Osteocyte (in vitro differentiated cells): ENCODE measurements at places on chromosomes 2 and 18.
A peak's percentile ranks its signal among the peaks of the same experiment; 100 is the strongest.

DNA sequence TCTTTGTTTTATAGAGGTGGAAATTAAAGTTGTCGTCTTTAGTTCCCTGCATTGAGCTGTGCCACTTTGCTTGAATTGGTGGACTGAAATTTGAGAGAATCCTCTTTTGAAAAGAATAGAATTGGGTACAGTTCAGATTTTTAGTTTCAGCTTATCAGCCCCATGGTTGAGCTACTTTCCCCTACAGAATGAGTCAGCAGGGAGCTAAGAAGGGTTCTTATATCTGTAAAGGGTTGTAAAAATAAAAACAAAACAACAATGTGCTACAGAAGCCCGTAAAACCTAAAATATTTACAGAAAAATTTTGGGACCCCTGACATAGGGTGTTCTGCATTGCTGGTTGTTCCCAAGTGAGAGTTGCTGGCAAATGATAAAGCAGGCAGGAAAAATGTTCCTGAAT, 12.6 kb downstream of the SLC20A1 start:
- no peak for DNase-seq

GRCh38 chr2:39370101-39370500, 67.0 kb downstream of the MAP4K3 start:
- DNase-seq: no peak

- peak; percentile 60 for DNase-seq
Observed at GRCh38 chr18:13253786-13254688, 35.5 kb downstream of the LDLRAD4 start.

DNA sequence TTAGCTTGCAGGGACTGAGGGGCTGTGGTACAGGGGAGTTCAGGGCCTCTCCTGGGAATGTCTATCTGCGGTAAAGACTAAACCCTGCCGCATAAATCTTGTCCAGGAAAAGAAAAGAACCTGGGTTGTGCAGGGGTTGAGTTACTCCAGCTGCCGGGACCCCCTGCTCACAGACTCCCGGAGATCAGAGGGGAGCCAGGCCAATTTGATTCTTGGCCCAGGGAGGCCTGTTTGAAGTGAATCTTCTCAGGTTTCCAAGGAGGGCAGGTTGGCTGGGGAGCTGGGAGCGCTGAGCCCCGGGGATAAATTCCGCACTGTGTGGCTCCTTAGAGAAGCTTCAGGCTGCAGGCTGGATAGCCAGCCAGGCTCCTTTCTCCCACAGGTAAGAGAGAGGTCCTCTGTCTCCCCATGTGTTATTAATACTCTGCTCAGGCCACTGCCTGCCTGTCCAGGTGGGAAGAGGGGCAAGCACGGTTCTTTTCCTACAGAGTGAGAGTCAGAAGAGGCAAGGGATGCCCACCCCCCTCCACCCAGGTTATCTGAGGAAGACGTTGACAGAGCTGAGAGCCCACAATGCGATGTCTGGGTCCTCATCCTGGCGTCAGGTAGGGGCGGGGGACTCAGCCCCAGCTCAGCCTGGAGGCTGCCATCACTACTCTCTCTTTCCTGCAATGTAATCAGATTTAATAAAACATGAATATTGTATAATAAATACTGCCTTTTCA, 82.7 kb downstream of the LONRF2 start:
- peak; percentile 77 for DNase-seq

DNA sequence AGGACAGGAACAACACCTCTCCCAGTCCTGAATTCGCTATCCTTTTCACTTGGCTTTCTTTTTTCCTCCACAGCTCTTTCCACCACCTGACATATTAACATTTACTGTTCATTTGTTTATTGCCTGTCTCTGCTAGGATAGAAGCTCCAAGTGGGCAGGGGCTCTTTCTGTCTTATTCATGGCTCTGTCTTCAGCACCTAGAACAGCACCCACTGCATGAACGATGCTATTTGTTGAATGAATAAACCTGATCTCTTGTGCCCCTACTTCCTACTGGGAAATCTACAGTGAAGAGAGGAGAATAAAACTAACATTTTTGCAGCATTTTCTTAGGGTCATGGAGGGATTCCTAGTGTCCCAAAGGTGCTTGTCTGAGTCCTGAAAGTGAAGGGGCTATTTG, 24.4 kb upstream of the GAREM2 start:
- no peak for DNase-seq

DNA sequence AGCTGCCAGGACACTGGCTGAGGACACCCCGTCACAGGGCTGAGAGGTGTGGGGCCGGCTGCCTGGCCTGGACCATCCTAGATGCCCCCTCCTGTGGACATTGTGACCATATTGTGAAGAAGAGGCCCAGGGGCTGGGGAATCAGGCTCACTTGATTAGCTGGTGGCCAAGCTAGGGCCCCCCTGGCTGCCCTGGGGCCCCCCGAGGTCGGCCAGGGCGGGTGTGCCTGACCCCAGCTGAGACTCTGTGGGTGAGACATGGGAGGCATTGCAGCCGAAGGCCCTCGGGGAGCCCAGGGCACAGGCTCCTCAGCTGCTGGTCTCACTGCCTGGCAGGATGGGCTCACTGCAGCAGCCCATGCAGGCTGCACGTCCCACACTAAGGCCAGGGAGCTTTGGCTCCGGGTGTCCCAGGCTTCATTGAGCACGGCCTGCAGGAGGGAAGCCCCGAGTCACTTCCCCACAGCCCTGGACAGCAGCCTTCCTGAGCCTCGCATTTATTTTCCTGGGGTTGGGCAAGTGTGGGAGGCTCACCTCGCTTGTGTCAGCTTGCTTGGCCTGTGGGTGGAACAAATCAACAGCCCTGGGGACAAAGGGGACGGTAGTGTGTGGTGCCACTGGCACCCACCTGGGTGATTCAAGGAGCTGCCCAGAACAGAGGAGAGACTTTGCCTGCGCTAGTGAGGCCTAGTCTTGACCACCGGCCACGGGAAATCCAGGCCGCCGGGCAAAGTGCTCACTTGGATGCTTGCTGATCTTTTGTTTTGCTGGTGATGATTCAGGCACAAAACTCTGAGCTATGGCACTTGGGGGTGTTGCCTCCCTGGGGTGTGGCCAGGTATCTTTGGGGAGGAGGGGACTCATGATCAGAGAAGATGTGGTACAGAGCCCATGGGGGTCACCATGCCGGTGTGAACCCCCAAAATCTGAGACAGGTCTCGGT, 1.3 kb downstream of the GAL3ST2 start:
- peak; percentile 81 for DNase-seq

DNA sequence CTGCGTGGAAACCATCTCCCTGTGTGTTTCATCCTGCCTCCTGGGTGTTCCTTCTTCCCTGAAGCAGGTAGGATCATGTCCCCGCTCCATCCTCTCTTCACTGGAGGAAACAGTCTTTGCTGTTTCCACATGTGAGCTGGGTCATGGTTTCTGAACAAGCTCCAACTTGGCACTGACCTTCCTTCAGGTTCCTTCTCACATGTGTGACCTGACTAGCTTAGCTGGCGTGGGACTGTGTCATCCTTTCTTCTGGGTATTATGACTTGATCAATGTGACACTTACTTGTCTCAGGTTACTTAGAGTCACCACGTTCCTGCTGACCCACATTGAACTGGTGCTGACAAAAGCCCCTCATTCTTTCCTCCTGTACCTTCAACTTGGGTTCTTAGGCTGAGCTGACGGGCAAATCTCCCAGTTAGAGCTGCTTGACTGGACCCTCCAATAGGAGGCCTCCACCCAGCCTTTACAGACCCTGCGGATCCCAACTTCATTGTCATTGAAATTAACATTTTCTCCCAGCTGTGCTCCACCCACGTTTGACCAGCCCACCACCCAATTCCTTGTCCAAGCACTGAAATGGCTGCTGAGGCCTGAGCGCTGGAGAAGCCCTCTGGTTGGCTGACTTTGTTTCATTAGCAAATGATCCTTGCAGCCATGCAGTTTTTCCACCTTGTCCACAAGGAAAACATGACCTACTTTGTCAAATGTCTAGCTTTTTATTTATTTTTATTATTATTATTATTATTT, 128.1 kb downstream of the DDX1 start:
- DNase-seq: no peak

- no peak for DNase-seq
Observed at GRCh38 chr2:136666-137065, 90.4 kb upstream of the FAM110C start.

GRCh38 chr2:19490846-19491435, 132.5 kb upstream of the OSR1 start:
- no peak for DNase-seq

- DNase-seq: no peak
Observed at GRCh38 chr18:60047556-60047955, 147.8 kb downstream of the PMAIP1 start.

GRCh38 chr2:3857576-3857975, 154.2 kb downstream of the DCDC2C start:
- no peak for DNase-seq

DNA sequence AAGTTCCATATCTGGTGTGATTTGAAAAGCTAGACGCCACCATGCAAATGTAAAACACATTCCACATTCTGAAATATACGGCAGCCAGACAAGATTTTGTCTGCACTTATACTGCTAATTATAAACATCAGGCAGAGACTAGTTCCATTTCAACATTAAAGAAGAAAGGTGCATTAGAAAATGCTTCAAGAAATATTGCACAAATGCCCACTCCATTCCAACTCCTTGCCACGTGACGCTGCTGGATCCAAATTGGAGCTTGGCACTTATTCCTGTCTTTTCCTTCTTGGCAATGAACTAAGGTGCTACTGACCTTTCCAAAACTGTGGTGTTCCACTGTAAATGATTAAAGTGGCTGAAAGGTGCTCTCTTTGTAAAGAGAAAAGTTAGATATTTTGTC, 6.3 kb downstream of the COL6A3 start:
- DNase-seq: no peak

DNA sequence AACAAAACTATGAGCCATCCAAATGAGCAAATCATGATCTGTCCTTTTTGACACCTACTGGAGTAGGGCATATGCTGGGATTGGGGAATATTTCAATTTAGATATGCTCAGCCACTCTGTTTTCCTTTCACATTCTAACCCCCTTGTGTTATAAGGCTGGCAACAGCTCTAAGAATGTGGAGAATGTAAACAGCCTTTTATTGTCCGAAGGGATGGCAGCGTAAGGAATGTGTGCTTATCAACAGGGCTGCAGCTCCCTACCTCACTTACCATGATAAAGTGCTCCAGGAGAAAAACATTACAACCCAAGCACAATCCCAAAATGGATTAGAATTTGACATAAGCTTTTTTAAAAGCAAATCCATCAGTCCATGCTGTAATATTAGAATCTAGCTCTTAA, 2.2 kb downstream of the NXPH2 start:
- DNase-seq: no peak

DNA sequence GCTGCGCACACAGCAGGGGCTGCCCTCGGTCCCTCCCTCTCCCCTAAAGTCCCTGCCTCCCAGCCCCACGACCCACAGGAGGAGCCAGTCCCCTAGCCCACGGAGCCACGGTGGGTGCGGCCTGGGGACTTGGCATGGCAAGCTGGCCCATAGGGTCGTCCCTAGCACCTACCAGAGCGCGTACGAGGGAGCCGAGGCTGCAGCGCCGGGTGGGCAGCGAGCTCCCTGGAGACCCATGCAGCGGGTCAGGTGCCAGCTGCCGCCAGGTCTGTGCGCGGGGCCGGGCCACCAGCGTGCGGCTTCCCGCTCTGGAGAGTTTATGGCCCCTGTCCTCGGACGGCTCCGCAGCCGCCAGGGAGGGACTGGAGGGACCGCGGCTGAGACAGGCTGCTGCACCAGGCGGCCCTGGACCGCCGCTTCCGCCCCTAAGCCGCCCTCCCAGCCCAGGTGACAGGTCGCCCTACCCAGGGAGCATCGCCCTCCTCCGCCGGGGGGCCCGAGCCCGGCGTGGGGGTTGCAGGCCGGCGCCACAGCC, 273.6 kb downstream of the CCDC74A start:
- no peak for DNase-seq

DNA sequence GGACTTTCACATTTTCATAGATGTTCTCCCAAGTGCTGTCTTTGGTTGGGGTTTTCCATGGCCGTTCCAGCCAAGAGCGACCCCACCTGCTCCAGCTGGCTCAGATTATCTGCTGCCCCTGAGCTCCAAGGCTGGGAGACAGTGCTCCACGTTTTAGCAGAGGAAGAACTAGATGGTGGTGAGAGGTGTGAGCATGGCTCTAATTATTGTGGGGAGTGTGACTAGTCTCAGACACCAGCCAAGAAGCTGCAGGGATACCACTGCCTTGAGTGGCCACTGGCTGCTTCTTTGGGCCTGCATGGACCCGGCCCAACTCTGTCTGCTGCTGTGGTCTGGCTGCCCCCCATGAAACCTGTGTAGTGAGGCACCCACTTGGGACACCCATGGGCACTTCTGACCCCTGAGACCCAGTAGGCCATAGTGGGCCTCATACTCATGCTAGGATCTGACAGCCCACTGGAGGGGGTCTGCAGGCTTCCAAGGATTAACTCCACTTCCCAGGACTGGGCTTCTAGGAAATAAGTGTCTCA, 2.8 kb upstream of the NCL start:
- DNase-seq: no peak

GRCh38 chr2:185456517-185456916, 282.1 kb upstream of the FSIP2 start:
- no peak for DNase-seq

DNA sequence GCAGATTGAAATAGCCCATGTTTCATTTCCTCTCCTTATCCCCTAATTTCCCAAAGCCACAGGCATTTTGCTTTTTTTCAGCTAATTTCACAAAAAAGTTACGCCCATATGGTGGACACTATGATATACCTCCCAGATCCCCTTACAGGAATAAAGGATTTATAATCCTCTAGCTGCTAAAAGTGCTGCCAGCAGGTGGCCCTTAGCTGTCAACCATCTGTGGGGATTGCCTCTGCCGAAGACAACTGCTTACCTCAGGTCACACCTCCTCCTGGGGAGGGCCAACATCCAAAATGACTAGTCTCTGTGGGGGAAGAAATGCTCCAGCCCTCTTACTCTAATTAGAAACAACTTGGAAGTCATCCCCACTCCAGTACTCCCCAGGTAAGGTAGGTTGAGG, 61.0 kb upstream of the EPB41L3 start:
- no peak for DNase-seq

- DNase-seq: no peak
Observed at GRCh38 chr18:10847907-10848306, 301.5 kb downstream of the PIEZO2 start.

DNA sequence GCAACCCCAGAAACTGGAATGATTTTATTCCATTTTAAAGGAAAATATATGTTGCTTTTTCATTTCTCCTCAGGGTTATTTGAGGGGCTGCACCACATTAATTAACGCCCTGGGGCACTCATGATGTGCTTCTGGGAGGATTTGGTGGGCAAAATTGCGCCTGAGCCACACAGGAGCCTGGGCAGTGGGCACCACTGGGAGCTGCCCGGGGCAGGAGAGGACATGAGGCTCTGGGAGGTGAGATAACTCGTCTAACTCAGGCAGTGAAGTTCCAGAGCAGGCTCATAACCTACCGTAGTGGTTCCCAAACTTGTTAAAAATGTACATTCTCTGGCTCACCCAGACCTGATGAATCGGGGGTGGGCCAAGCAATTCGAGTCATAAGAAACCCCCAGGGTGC, 68.3 kb downstream of the EDAR start:
- no peak for DNase-seq

- DNase-seq: no peak
Observed at GRCh38 chr2:236847538-236848263, 238.0 kb upstream of the COPS8 start.

DNA sequence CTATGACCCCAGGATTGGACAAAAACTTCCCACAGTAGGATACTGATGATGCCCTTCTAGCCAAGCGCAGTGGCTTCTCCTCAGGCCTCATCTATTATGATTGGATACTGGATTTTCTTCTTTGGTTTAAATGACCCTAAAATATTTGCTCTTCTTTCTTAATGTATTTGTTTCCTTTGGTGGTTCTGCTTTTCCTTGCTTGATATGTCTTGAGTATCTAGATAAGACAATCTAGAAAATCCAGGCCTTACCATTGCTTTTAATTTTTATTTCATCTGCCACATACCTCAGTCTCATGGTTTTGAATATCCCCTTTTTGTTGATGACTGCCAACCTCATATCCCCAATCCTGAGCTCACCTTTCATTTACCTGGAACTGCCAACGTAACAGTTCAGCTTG, 35.6 kb downstream of the OTOF start:
- no peak for DNase-seq
